ENCODE measurements at places on chromosomes 16 and 17.
A peak's percentile ranks its signal among the peaks of the same experiment; 100 is the strongest.

GRCh38 chr16:27564224-27564623 lies 14.3 kb downstream of the KATNIP start:
- DNase-seq = no peak

- no peak for DNase-seq
Measured at GRCh38 chr17:48981927-48982539, 13.6 kb upstream of the GIP start.

GRCh38 chr17:3398310-3398709 lies at the start of gene OR1E1:
OR1E1 (minus strand) TSS chr17:3398410; CDS start chr17:3398410, 0 bp downstream.
- no peak for DNase-seq

GRCh38 chr16:78224342-78224741 lies 124.9 kb downstream of the WWOX start:
- DNase-seq = no peak

DNA sequence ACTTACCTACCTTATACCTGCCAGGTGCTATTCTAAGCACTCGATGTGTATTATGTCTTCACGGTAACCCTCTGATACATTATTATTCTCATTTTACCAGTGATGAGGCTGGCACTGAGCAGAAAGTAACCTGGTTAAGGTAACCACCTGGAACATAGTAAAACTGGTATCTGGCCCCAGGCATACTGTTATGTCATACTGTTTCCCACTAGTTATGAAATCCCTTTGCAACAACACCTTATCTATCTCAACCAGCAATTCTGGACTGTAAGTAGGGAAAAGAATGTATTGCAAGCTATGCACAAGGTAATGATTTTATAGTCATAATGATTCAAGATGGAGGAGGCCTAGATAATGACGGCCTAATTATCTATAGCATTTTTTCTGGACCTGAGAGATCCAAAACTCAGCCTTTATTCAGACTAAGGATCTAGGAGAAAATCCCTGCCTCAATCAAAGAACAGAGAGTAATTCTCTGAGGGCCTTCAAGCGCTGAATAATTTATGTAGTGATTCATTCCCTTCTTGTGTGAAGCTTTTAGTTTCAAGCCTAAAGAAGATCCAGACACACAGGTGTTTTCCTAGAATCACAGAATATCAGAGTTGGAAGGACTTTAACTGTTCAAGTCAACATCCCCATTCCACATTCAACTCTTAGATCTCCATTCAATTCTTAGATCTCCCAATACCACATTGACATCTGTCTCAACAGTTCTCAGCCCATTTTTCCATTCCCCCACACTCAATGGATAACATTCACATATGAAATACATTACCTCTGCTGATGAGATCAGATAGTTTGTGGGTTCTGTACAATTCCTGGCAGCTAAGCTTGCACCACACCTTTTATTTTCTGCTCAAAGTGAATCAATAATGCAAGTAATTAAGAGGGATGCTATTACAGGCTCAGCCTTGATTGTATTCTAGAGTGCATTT lies 14.9 kb upstream of the MMD start:
- DNase-seq = no peak

DNA sequence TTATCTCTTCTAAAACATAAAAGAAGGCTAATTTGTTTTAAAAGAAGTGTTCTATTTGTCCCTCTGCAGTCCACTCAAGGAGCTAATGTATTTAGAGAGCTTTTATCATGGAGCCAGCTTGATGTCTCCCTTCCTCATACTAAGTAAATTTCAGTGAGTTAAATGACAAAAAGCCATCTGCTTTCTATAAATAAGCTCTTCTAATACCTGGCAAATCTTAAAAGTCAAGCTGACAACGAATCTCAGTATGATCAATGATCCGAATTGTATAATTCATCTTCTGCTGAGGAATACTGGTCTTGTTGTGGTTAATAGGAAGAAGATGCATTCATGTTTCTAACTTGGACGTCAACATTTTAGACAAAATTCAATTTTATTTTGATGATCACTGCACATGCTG lies 1390.7 kb downstream of the CDH8 start:
- DNase-seq = no peak

DNA sequence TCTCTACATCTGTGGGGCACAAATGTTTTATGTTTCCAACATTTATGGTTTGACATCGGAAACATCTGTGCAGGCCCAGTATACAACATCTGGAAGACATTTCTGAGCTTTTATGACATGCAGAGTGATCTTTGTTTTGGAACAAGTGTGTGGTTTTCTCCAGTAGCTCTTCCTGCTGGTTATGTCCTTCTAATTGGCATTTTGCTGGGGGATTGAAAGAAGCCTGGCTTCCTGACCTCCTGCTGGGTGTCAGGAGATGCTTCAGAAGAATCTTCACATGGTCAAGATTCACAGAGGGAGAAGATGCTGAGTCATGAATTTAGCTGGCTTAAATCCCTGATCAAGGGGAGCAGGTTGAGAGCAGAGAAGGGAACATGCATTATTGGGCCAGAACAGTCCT lies 279.5 kb upstream of the MYOCD start:
- peak; percentile 28 for DNase-seq

- no peak for DNase-seq
Measured at GRCh38 chr17:50830352-50830751, 5.0 kb upstream of the WFIKKN2 start.

DNA sequence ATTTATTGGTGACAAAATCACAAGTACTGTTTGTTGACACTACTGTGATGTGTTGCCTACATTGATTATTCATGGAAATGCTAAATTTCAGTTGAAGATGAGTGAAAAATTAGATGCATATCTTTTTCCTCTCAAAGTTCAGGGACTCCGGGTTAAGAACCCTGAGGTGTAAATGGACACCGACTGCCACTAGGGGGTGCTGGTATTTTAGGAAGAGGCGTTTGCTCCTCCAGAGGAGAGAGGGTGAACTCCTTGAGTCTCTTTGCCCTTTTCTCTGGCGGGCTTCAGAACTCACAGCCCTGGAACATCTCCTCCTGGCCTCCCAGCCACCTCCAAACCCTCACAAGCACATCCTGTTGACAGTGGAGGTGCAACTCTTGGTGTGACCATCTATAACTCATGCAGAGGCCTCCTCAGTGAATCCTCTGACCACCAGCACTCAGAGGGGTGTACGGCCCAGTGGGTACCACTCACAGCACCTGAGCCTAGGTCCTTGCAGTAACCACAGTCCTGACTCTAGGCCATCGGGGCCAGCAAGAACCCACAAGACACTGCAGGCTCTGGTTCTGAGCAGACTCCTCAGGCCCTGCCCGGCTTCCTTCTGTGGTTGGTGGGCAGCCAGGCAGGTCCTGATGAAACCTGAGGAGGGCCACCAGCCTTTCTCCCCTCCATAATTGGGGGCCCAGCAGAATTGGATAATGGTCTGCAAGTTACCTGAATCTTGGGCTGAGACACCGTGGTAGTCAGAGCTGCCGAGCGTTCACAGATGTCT lies 26.2 kb upstream of the PIK3R5 start:
- peak; percentile 45 for DNase-seq

- no peak for DNase-seq
Measured at GRCh38 chr16:89026121-89026612, 49.2 kb upstream of the CBFA2T3 start.

- peak; percentile 82 for DNase-seq
Measured at GRCh38 chr17:66567234-66568170, 265.1 kb downstream of the PRKCA start.

- DNase-seq = no peak
Measured at GRCh38 chr16:81786868-81787267, 7.8 kb downstream of the PLCG2 start.

DNA sequence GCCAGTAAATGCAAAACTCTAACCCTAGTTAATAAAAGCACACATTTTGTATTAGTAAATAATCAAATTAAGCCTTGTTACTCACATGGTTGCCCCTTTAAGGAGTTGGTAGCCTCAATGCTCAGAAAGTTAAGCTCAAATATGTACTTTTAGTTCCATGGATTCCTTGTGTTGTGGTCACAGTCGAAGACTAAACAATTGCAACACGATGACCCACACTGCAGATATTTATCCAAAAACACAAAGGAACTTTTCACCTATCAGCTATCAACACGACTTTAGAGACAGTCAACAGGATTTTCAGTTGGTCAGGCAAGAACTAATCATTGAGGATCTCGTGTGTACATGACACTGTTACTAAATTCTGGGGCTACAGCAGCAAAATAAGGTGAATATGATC lies 47.4 kb upstream of the NUDT7 start:
- no peak for DNase-seq

GRCh38 chr17:36600936-36601302 lies 464 bp upstream of the MRM1 start:
- DNase-seq = no peak

- DNase-seq = no peak
Measured at GRCh38 chr16:72927199-72928089, 120.5 kb downstream of the ZFHX3 start.

- no peak for DNase-seq
Measured at GRCh38 chr17:18224053-18224386, 1.4 kb upstream of the LLGL1 start.

DNA sequence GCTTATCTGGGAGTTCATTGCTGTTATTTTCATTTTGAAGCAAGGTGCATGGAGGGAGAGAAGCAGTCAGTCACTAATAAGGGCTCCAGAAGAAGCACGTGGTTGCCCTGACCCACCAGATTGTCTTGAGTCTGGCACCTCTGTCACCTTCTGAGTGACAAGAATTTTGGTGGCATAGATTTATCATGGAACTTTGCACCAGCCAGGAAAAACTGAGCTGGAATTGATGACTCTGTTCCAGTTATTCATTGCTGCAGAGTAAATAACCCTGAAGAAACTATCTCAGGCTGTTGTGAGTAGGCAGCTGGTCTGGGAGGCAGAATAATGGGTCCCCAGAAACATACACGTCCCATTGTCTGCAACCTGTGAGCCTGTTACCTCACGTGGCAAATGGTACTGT lies 44.8 kb downstream of the HSD17B2 start:
- no peak for DNase-seq

GRCh38 chr16:64892835-64893785 lies 228.8 kb downstream of the CDH11 start:
- no peak for DNase-seq

GRCh38 chr16:24041834-24042631 lies 206.2 kb downstream of the PRKCB start:
- peak; percentile 9 for DNase-seq

DNA sequence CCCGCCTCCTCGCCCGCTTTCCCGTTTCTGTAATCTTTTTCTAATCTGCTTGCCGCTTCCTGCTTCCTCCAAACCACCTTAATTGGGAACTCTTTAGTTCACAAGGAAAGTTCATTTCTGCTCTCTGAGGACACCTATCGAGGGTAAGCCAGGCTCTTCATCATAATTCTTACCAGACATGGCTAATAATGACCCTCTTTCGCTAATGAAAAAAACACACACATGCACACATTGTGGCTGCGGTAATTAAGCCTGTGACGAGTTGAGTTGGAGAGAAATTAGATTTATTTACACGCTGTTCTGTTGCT lies 100.6 kb downstream of the ZNF423 start:
- DNase-seq = peak; percentile 16

DNA sequence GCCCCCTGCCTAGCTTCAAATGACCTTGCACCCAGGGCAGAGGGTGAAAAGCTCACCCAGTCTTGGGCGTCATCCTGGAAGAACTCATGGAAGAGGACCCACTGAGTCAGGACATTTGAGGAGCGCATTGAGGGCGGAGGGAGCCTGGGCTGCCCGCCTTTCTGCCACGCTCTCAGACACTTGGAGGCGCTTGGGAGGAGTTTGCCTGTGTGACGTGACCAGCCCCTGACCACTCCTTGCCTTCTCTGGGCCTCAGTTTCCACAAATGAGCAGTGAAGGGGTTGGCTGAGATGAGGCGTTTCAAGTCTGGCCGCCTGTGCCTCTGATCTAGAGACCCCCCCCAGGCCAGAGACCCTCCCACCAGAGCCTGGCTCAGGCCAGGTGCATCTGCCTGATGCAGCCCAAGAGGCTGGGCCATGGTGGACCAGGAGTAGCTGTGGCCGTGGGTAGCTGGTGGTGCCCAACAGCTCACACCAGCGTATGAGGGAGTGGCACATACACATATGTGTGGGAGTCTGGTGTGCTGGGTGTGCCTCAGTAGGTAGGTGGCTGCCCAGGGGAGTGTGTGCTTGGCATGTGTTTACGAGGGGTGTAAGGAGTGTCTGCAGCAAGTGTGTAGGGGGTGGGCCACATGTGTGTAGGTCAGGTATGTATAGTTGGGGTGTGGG lies 80.2 kb upstream of the TOB1 start:
- no peak for DNase-seq

DNA sequence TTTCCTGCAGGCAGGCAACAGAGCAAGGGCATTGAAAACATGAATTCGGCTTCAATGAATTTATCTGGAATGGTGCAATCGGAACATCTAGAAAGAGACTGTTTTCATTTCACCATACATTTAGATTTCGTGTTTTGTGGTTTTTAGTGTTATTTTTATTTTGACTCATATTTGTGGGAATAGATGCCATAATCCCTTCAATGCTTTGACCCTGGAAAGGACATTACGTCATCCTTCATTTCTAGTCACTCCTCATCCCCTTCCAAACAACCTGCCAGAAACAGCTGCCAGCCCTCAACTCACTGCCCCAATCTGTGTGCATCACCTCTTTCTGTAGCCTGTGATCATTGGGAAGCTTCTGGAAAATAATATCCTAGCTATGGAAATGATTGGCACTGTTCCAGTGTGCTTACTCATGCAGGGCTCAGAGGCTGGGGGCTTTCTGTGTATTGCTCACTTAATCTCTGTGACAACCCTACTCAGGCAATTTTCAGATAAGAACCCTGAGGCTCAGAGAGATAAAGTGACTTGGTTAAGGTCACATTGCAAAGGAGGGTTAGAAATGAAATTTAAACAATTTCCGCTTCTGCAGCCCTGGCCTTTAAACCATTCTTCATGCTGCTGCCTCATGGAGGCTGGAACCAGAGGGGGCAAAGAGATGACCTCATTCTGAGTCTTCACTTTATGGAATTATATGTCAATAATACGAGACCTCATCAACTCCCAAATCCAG lies 9.5 kb upstream of the KSR1 start:
- peak; percentile 57 for DNase-seq

DNA sequence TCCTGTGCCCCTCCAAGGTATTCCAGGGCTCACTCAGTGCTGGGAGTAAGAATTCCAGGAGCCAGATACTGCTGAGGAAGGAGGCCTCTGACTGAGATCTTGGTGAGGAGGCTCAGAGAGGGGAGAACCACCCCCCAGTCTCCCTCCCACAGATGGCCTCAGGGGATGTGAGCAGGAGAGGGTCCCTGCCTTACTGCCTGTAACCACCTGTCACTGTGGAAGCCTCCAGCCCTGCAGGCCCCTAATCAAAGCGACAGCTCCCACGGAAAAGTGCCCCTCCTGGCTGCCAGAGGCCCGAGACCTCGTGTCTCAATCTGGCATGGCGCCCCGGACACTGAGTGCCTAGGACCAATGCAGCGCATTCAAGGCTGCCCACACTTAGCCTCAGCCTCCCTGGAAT lies 7.7 kb upstream of the C17orf113 start:
- DNase-seq = no peak

Measured in fibroblast of the conjunctiva (primary cell).